Right atrium auricular region (tissue), 2 donors: ENCODE measurements at places on chromosomes 4 and X. TPM values are rescaled to one million over a fixed set of nuclear protein-coding genes. Genes with fewer than 3 reads are reported as not detected.

Gene UGT2A1
- total RNA-seq: not detected

DNA sequence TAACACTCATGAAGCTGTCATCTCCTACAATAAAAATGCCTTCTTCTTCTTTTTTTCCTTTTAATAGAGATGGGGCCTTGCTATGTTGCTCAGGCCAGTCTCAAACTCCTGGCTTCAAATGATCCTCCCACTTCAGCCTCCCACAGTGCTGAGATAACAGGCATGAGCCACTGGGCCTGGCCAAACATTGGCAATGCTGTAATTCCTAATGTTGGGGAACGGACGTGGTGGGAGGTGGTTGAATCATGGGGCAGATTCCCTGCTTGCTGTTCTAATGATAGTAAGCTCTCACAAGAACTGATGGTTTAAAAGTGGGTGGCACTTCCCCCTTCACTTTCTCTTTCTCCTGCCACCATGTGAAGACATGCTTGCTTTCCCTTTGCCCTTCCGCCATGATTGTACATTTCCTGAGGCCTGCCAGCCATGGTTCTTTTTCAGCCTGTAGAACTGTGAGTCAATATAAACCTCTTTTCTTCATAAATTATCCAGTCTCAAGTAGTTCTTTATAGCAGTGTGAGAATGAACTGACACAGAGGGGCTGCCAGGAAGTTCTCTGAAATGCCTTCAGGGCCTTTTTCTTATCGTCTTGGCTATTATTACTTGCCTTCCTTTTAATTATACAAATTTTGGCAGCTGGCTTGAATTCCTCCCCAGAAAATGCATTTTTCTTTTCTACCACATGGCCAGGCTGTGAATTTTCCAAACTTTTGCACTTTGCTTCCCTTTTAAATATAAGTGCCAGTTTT lies 93.0 kb downstream of the CENPC start:
- no peak for DNase-seq

DNA sequence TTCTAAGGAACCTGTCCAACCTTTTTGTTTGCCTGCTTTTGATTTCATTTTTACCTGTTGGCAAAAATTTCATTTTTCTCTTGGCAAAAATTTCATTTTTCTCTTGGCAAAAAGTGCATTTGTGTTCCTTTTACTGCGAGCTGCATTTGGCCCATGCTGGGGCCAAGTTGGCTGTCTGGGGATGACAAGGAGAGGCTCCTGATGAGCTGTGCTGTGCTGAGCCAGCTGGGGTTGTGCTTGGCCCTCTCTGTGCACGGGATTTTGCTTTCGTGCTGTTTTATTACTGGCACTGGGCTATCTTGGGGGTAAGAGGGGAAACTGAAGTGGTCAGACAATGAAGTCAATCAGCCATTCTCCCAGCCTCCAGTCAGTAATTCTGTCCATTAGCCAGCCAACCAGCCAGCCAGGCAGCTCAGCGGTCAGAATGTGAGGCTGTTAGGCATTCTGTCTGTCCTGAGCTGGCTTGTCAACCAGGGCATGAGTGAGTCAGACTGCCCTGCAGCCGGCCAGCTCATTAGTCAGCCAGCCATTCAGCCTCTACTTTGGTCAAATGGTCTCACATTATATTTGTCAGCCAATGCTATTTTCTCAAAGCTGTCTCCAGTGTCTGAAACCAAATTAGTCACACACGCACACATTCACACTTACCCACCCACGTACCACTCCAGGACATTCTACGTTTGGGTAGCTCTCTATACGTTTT lies 56.9 kb upstream of the PRPS1 start:
- no peak for DNase-seq

Gene DRD5
- not detected for total RNA-seq
